ENCODE measurements at places on chromosomes 1 and 21. TPM values are rescaled to one million over a fixed set of nuclear protein-coding genes. Genes with fewer than 3 reads are reported as not detected.

GRCh38 chr1:38020396-38020795 lies 7.9 kb downstream of the UTP11 start:
- H3K27ac ChIP-seq = no peak overlapping the region
- H3K4me3 ChIP-seq = no peak overlapping the region
- peaks cover 65% of the 10 kb centered on the region for H3K36me3 ChIP-seq
- H3K4me1 ChIP-seq = no peaks in the 10 kb centered on the region

DNA sequence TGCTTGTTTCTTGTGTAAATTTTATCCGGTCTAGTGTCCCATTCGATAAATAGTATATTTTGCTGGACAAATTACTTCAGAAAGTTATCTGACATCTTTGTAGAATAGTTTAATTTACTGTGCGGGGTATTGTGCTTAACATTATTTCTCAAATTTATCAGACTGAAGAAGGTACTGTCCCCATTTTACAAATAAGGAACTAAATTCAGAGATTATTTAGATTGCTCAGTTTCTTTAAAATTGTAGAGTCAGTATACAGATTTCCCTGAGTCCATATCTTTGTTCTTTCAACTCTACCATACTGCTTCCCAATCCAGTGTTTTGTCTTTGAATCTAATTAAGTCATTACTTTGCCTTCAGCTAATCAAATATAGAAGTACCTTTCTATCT lies 6.4 kb downstream of the ATP5PB start:
- H3K4me3 ChIP-seq = no peak overlapping the region
- peaks cover 32% of the 10 kb centered on the region for H3K36me3 ChIP-seq
- H3K27ac ChIP-seq = no peak overlapping the region
- peaks cover 48% of the 10 kb centered on the region for H3K4me1 ChIP-seq
- H3K27me3 ChIP-seq = no peaks in the 10 kb centered on the region

- no peaks in the 10 kb centered on the region for H3K27me3 ChIP-seq
- DNase-seq = no peak
- H3K4me3 ChIP-seq = no peak overlapping the region
These were observed 20.0 kb upstream of the CLIC4 start for GRCh38 chr1:24725209-24725651.

GRCh38 chr1:153509729-153510354 lies 25.9 kb downstream of the S100A6 start:
- no peak overlapping the region for H3K4me3 ChIP-seq
- H3K4me1 ChIP-seq = peaks cover 3% of the 10 kb centered on the region
- peak; percentile 53 for DNase-seq
- H3K36me3 ChIP-seq = no peaks in the 10 kb centered on the region
- H3K27me3 ChIP-seq = no peaks in the 10 kb centered on the region

- no peak overlapping the region for H3K4me3 ChIP-seq
- DNase-seq = no peak
- peaks cover 24% of the 10 kb centered on the region for H3K4me1 ChIP-seq
- H3K27me3 ChIP-seq = no peaks in the 10 kb centered on the region
These were observed 22.8 kb downstream of the C2CD2 start for GRCh38 chr21:41931041-41931451.

The PGLYRP4 gene
- total RNA-seq = not detected

The GPR153 gene
- total RNA-seq = 0.50 TPM

Measured in CD8-positive, alpha-beta memory T cell (primary cell).